Stimulated activated naive CD8-positive, alpha-beta T cell treated with anti-CD3 and anti-CD28 coated beads, Interleukin-15, Interleukin-2, amounts not matched to agents 100 U/mL and 50 U/mL, for 24 hours (primary cell): ENCODE measurements at places on chromosomes 13 and 19.
A peak's percentile ranks its signal among the peaks of the same experiment; 100 is the strongest.

GRCh38 chr19:5339950-5340636 lies 519 bp downstream of the PTPRS start:
- DNase-seq, result peak; percentile 27

DNA sequence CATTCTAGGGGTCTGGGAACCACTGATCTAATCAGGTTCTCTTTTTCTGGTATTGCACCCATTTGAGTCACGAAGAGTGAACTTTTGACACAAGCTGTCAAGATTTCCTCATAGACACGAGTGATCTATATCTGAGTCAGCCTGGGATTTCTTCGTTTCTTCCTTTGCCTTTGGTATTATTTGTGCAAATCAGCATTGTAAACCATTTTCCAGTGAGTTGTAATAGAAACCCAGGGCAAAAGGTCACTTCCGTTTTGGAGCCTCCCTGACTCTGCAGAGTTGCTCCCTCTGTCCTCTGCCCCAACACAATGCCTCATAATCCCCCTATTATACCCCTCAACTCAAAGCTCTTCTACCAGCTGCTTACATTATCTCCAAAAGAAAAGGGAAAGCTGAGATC lies 615.1 kb downstream of the EFNB2 start:
- no peak for DNase-seq

GRCh38 chr19:15300533-15301197 lies 31.7 kb downstream of the BRD4 start:
- DNase-seq, result no peak

GRCh38 chr13:84933797-84934196 lies 865.4 kb downstream of the SLITRK6 start:
- DNase-seq, result no peak

GRCh38 chr19:33610588-33610987 lies 11.2 kb upstream of the CHST8 start:
- no peak for DNase-seq
